NCI-H526 (cell line): ENCODE measurements at places on chromosomes 12 and 14.

DNA sequence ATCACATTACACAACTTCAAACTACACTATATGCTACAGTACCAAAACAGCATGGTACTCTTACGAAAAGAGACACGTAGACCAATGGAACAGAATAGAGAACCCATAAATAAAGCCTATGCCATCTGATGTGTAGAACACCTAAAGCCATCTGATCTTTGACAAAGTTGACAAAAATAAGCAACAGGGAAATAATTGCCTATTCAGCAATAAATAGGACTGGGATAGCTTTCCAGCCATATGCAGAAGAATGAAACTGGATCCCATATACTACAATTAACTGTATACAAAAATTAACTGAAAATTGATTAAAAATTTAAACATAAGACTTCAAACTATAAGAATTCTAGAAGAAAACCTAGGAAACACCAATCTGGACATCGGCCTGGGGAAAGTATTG lies 120.7 kb downstream of the PTPRO start:
- DNase-seq = no peak

GRCh38 chr12:76719171-76720041 lies 44.5 kb upstream of the ZDHHC17 start:
- no peak for DNase-seq

DNA sequence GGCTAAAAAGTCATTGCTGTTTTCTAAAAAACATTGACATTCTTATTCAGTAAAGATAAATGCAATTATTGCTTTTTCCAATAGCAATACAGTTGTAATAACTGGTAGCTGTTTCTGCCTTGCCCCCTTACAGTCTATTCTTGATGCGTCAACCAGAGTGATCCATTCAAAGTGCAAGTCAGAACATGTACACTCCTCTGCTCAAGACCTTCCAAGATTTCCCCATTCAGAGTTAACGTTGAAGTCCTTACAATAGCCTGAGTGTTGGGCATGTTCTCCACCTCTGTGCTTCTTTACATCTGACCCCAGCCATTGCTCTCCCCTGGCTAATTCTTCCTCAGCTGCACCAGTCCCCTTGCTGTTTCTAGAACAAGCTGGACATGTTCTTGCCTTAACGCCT lies 24.3 kb downstream of the VRK1 start:
- DNase-seq = no peak

DNA sequence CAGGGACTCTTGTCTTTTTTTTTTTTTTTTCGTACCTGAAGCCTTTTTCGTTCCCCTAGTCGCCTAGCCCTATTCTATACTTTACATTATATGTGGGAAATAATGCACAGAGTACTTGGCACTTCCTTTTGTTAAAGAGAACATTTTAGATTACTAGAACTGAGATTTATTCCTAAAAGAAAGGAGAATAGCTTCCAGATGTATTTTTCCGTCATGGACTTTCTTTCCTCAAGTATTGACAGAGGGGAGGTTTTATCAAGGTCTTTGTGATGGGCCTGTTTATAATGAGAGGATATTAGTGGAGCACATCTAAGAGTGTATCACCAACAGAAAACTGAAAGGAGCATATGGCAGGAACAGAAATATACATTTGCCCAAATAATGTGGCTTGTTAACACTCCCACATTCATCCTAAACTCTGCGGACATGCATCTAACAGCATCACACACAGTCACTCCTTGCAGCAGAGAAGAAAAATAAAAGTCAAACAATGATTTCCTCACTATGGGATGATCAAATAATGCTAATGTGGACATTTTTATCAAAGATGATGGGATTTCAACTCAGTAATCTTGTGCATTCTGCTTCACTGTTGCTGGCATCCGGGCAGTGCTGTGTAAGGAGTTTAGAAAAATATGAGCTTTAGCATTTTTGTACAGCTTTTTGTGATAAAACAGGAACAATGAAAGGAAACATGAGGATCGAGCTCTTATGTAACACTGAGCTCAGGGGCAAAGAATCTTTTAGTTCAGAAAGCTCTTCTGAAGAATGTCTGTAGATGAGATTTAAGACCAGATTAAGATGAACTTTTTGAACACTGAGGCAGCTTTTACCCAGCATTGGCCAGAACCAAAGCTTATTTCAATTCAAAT lies 183.1 kb downstream of the EGLN3 start:
- no peak for DNase-seq

DNA sequence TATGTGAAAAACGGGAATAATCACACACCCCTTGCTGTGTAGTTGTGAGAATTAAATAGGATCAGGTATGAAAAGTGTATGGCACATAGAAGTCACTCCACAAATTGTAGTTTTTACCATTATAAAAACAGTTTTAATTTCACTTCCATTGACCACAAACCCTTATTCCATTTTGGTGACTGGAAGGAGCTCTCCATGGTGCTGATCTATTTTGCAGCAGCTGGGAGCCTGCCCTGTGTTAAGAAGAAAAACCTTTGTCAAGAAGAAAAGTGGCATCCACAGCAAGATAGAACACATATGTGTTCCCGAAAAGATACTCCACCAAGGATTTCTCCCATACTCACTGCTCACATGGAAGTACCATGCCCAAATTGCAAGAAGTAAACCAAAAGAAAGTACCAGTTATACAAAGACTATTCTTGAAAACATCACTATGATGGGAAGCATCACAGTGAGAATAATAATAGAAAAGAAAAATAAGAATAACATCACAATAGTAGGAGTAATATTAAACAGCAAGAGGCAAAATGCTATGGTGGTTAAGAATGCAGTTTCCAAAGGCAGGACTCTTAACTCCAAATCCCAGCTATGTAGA lies 58.7 kb downstream of the TUNAR start:
- DNase-seq = no peak

GRCh38 chr14:51458563-51458955 lies 193.2 kb upstream of the FRMD6 start:
- DNase-seq = no peak

GRCh38 chr14:88533064-88533602 lies 21.7 kb downstream of the PTPN21 start:
- DNase-seq = no peak

DNA sequence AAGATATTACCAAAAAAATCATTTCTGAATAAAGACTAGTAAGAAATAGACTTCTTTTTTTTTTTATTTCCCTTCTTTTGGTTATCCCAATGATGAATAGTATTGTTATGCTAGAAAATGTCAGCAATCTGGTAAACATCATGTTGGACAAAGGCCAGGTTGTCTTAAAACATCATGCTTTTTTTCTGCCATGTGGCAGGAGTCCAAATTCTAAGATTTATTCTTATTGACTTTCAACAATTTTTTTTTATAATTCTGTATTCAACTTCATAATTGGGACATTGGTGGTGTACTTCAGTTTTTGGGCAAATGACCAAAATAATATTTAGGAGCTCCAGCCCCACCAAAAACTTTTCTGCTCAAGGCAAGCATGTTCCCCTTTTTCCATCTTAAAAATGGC lies 10.5 kb downstream of the DCN start:
- no peak for DNase-seq

DNA sequence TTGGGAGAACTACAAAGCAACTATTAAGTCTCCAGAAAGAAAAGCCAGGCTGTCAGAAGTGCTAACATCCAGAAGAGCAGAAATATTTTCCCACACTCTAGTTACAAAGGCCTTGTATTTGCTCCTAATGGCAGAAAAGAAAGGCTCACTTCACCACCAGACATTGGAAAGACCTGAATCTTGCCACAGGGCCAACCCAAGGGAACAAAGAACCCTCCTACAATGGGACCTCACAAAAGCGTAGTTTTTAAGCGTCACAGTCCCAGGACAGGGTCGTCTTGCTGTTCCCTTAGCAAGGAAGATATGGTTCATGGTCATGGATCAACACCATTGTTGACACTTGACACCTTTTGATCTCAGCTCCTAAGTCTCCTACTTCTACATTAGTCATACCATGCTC lies 119.1 kb downstream of the RPS29 start:
- no peak for DNase-seq

GRCh38 chr14:35286003-35286600 lies 6.1 kb upstream of the PSMA6 start:
- DNase-seq = no peak

DNA sequence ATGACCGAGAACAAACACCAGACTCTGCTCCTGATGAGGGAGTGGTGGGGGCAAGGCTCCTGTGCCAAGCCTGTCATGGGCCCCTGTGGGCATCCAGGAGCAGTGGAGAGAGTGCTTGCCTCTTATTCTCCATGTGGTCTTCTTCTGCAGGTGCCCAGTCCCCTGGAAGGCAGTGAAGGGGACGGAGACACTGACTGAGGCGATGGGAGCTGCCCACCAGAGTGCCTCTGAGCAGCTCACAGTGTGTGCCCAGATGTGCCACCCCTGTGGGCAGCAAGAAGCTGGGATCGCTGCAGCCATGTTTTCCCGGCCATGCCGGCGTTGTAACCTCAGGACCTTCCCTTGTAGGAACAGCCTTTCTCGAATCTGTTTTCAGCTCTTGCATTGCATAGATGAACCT lies 6.4 kb upstream of the EP400 start:
- DNase-seq = no peak

DNA sequence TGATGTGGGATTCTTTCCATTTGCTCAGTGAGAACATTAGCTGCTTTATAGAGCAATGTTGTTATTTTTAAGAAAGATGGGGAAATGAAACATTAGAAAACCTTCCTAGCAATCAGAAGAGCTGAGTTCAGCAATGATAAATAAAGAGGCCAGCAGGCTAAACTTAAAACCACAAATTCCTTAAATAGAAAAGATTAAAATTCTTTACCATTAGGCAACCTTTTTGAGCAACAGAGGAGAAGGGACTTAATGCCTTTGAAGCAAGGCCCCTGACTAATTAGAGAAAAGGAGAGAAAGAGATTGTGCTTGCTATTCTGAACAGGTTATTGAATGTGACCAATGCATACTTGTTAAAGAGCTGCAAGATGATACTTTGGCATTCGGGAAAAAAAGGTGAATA lies 160.8 kb upstream of the LMO3 start:
- DNase-seq = no peak

DNA sequence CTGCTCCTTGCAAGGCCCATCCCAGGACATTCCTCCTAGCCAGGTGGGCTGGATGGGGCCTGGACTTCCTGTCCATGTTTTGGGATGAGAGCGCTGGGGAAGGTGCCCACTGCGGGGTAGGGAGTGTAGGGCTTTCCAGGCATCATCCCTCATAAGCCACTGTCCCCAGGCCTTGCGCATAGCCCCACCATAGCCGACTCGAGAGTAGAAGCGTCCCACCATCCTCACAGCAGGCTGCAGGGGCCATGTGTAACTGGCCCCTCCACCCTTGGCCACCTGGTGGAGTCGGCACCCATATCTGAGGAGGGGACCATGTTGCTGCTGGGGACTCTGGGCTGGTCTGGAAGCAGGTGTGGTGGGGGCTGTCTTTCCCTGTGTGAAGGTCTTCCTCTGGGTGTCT lies 30.5 kb downstream of the SH2B3 start:
- DNase-seq = no peak

GRCh38 chr12:54370171-54370730 lies 6.0 kb upstream of the GPR84 start:
- peak; percentile 84 for DNase-seq

- DNase-seq = no peak
Measured at GRCh38 chr12:58513852-58514251, 406.5 kb downstream of the LRIG3 start.

- peak; percentile 12 for DNase-seq
Measured at GRCh38 chr12:97968641-97969197, 506.1 kb downstream of the RMST start.

GRCh38 chr14:43697003-43697402 lies 810.1 kb downstream of the FSCB start:
- no peak for DNase-seq

- DNase-seq = no peak
Measured at GRCh38 chr14:67644428-67644827, 24.7 kb downstream of the ARG2 start.

GRCh38 chr12:94870511-94870910 lies 133.0 kb downstream of the NDUFA12 start:
- no peak for DNase-seq

- peak; percentile 4 for DNase-seq
Measured at GRCh38 chr14:88380405-88380804, 5.1 kb upstream of the SPATA7 start.

DNA sequence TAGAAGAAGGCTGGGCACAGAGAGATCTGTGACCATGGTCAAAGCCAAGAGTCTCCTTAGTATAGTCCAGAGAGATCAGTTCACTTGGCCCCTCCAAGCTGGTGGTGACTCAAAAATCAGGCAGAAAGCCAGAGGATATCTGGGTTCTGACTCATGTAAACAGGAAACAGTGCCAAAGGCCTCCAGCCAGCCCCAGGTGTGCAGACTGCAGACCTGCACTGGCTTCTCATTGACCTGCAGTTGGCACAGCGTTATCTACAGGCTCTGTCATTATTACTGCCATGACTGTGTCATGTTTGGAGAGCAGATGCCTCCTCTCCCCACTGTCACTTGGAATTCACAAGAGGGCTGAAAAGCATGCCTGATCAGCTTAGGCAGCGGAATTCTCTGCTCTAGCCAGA lies 295.7 kb upstream of the PRKD1 start:
- no peak for DNase-seq

- DNase-seq = no peak
Measured at GRCh38 chr14:104676694-104677511, 12.5 kb upstream of the INF2 start.

DNA sequence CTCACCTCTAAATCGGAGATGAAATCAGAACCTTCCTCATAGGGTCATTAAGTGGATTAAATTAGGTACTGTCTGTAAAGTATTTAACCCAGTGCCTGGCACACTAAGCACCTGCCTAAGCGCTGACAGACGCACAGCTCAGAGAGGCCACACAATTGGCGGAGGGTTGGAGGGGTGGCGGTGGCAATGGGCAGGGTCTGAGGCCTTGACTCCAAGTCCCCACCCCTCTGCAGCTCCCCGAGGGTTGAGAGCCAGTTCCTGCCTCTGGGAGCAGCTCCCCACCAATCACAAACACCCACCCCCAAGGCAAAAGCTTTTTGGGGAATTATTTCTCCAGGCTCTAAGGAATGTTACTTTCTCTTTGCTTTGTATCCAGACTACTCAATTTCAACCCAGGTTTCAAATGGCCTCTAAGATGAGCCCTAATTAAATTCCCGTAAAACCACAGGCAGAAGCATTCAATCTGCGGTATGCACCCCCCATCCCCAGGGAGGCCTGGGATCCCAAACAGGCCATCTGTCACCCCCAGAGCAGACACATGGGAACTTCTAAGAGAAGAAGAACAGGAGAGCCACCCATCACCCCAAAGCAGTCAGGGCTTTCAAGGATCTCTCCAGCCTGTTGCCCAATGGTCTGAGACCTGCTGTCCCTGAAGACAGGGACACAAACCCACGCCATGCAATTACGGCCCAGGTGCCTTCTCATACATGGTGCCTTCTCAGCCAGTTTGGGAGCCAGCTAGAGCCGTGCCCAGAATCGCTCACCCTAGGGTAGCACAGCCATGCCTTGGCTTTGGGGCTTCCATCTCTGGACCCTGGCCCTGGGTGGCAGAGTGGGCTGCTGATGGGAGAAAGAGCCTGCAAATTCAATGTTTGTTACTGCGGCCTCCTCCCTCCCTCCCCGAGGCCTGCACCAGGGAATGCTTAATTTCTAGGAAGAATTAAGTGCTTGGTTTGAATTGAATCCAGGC lies 66.1 kb downstream of the CHGA start:
- no peak for DNase-seq
